ENCODE measurements at places on chromosomes 1 and 21.

DNA sequence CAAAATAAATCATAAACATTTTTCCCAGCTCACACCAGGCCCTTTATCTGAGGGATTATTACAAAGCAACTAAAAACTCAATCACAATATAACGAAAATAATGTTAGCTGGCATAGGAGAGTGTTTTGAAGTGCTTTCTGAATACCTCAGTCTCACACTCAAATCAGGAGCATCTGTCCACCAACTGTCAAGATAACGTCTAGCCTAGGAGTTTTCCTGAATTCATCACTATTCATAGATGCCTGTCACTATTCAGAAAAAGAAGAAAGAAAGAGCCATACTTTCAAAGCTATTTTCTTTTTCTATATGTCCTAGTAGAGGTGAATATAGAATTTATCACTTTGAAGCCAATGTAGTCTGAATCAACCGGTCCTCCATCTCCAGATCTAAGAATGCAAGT is 127.0 kb downstream of the AKT3 start:
- no peak for DNase-seq

DNA sequence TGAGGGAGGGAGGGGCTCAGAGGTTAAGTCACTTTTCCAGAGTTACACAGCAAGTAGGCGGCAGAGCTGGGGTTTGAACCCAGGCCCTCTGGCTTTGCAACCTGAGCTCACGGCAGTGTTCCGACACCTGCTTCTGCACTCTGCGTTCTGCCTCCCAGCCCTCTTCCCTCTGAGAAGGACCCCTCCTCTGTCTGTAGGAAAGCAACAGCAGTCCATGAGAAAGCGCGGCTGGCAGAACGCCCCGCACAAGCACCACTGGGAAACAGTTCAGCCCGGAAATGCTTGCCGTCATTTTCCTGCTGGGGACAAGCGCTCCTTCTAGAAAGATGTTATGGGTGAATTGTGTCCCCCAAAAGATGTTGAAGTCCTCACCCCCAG is 241.1 kb downstream of the NPHP4 start:
- DNase-seq: no peak

DNA sequence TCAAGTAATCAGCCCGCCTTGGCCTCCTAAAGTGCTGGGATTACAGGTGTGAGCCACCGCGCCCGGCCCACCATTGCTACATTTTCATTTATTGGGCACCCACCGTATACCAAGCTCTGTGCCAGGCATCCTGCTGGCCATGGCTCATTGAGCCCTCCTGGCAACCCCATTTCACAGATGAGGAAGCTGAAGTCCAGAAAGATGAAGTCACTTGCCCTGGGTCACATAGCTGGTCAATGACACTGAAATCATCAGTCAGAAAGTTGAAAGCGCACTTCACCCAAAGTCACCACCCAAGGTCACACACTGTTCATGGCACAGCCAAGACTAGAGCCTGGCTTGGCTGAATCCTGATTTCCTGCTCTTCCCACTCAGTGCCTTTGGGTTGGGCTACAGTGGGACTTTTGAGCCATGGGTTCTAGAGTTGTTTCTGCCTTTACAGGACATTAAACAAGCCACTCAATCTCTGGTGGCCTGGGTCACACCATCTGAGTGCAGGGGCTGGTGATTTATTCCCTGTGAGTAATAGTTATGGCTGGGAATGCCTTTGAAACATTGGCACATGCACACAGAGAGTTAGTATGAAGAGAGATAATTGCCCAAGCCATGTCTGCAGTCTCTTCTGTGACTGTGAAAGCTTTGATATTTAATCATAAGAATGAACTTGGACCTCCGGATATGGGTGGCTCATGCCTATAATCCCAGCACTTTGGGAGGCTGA is 16.0 kb upstream of the ARHGEF10L start:
- no peak for DNase-seq

DNA sequence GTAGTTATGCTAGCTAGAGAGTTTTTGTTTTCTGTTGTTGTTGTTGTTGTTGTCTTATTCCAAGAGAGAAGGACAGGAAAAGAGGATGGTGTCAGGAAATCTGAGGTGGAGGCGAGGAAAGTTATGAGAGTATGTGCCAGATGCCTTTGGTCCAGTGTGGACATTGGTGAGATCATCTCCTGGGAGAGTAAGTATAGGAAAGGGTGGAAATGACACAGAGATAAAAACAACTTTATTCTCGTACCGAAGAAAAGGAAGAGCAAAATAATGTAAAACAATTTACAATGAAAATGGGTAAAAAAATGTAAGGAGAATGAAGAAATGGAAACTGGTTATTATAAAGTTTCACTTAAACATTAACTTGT is 97.4 kb upstream of the ADGRL2 start:
- DNase-seq: no peak

DNA sequence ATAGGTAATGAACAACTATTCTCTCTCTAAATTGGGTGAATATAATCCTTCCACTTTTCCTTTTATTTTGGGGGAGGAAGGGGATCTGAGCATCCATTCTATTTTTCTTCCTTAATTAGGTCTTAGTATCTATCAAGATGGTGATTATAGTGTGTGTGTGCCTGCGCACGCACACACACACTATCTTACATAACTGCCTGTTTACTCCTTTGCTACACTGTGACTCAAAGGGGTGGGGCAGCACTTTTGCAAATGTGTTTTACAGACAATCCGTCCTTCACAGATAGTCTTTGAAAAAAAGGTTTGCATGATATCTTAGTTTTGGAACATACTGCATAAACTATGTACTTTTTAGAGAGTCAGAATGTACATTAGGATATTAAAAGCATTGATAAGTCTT is 191.5 kb downstream of the SDCCAG8 start:
- no peak for DNase-seq

DNA sequence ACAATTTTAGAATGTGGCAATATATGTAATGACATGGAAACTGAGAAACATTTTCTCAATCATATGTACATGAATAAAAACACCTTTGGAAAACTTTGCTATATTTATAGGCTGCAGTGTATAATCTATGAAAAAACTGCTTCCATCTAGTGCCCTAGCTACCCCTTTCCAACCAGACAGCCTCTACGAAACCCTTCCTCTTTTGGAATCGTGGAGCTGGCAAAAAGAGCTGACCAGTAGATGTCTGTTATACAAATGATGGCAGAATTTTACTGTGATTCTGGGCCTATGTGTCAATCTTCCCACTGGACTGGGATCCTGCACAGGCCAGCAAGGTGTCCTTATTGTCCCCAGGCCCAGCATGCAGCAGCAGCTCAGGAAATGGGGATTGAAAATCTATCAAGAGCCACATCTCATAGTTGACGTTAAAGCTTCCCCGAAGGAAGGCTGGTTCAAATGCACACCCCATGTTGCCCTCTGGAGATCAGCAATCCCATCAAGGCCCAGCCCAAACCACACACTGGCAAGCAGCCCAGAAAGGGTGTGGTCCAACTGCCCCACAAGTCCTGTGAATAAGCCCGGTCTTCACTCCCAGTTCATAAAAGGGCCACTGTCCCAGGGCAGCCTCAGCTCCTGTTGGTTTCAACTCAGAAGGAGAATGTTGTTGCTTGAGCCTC is 8.8 kb upstream of the FAM20B start:
- no peak for DNase-seq

- DNase-seq: no peak
Measured at GRCh38 chr1:65206836-65207235, 58.8 kb downstream of the AK4 start.

- no peak for DNase-seq
Measured at GRCh38 chr1:203353486-203353885, 2.6 kb upstream of the FMOD start.

DNA sequence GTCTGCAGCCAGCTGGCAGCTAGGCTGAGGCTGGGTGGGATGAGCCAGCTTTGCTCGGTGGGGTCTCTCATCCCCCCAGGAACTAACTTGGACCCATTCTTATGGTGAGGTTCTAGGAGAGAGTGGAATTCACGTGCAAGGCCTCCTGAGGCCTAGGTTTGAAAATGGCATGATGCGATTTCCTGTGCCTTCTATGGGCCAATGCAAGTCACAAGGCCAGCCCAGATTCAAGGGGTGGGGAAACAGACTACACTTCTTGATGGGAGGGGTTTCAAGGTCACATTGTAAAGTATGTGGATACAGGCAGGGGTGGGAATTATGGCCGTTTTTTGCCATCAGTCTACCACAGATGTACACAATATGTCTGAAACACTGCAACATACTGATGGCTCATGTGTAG is 48.3 kb downstream of the HTR6 start:
- no peak for DNase-seq

DNA sequence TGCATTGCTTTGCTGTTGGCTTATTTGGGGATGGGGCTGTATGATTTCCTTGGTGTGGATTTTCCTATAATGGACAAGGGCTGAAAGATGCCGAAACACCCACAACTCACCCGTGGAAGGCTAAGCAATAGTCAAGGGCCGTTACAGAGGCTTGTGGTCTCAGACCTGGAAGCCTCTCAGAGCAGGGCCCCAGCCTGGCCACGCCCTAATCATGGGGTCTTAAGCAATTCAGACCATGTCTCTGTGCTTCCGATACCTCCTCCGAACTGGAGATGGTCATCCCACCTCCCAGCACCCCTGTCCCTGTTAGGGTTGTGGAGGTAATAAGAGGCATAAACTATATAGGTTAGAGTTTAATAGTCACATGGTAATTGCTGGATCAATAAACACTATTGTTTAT is 3.4 kb downstream of the ABCG1 start:
- no peak for DNase-seq

DNA sequence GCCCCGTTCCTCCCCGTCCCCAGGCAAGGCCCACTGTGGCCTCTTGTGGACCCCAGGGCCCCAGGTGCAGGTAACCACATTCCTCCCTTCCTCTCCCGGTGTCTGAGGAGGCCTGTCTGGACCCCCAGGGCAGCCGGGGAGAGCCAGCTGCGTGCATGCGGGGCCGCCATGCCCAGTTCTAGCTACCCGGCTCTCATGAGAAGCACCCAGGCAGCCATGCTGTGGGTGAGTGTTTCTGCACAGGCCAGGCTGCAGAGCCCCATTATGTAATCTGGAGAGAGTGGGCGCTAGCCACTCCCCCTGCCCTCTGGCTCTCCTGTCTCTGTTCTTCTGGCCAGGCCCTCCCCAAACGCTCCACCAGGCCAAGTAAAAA is 18.4 kb upstream of the PLEKHG5 start:
- DNase-seq: no peak

DNA sequence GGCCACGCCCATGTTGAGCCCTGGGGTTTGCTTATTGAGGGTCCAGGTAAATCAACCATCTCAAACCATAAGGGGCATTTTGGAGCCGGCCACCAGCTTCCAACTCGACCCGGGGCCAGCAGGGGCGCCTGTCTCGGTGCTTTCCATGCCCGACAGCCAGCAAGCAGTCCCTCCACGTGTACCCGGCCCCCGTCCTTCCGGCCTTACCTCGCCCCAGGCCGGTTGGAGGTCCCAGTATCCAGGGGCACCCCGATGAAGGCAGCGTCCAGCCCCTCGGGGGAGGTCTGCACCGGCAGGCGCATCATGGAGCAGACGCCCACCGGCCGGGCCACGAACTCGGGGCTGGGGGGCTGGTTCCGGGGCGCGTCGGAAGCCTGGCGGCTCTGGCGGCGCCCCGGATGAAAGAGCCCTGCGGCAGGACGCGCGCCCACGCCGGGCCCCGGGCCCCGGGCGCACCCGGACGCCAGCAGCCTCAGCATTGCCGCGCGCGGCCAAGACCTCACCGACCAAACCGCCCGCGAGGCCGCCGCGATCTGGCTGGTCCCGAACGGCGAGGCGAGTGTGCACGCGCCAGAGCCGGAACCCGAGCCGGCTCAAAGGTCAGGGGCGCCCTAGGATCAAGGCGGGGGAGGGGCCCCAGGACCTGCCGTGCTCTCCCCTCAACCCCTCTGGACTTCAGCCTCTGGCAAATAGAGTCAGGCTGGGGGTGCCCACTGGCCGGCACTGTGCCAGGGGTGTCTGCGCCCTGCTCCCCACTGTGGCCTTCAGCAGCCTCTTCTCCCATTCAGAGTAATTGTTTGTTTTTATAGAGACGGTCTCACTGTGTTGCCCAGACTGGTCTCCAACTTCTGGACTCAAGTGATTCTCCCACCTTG is at the start of gene AGMAT:
AGMAT (minus strand) TSS at position 563 of the 875 bp plus-strand sequence; CDS start at position 479, 84 bp downstream.
- DNase-seq: peak; percentile 31

GRCh38 chr1:98493469-98493868 is 168.1 kb upstream of the SNX7 start:
- no peak for DNase-seq

GRCh38 chr1:41811051-41811795 is 107.5 kb downstream of the HIVEP3 start:
- DNase-seq: no peak

DNA sequence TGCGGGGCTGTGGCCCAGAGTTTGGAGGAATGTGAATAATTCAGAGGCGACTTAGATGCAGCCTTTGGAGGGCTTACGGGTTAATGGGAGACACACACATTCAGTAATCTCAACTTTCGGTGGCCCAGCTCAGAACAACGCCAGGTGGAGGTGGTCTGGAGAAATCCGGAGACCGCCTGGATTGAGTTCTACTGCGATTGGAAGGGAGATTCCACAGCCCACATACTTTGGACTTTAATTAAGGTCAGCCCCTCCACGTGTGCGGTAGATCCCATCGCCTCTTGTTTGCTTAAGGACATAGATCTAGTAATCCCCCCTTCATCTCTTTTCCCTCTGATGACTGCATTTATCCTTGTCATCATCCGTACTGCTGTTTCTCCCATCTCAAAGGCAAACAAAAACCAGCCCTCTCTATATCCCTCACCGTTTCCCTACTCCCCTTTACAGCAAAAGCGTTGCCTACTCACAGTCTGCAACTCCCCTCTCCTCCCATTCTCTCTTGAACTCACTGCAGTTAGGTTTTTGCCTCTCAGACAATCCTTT is 720 bp upstream of the BSDC1 start:
- DNase-seq: no peak

DNA sequence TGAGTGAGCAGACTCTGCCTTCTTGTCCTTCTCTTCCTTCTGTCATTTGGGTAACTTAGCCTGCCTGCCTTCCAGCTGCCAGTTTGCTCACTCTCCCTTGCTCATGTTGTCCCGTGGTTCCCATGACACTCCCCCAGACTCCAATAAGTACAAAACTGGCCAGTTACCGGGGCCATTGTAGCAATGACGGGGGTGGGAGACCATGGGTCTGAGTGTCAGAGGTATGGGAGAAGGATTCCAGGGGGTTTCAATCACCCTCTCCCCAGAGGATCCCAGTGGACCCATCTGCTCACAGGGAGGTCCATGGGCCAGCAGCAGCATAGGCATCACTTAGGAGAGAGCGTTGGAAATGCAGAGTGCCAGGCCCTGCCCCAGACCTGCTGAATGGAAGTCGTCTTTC is 51.3 kb downstream of the CAPN9 start:
- DNase-seq: no peak

DNA sequence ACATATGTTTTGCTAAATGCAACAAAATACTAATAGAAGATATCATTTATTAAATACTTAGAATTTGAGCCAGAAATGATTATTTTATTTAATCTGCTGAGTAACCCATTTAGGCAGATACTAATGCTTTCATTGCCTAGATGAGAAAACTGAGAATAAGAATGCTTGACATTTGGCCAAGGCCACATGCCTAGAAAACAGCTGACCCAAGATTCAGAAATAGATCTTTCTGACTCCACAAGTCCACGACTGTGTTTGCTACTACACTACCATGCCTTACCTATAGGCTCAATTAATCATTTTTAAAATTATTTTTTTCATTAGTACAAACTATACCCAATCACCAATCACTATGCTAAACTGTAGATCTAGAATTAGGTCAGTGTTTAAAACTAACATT is 129.7 kb downstream of the ATP1B1 start:
- DNase-seq: no peak

Data from cerebellum (tissue), 4 donors.